ENCODE measurements at places on chromosomes 5 and 9. TPM values are rescaled to one million over a fixed set of nuclear protein-coding genes. Genes with fewer than 3 reads are reported as not detected.

Gene ZDHHC11
- 18.1 TPM for polyA plus RNA-seq

- DNase-seq, result no peak
Observed at GRCh38 chr9:2337131-2337530, 284.5 kb upstream of the VLDLR start.

GRCh38 chr5:5649641-5650040 lies 227.2 kb downstream of the ICE1 start:
- DNase-seq, result no peak

DNA sequence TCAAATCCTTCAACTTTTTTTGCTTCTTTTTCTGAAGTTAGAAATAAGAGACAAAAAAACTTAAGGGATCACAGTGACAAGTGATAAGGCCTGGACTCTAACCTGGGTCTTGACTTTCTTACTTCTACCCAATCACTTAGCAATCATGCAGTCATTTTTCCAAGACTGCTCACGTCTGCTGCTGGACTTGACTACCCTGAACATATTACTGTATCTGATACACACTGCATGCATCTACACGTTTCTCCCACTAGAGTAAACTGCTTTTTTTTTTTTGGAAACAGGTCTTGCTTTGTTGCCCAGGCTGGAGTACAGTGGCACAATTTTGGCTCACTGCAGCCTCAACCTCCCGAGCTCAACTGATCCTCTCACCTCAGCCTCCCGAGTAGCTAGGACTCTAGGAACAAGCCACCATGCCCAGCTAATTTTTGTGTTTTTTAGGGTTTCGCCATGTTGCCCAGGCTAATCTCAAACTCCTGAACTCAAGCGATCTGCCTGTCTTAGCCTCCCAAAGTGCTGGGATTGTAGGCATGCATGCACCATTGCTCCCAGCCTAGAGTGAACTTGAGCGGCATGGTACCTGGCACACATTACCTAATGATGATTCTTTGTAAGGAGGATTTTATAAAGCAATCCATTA lies 7.4 kb downstream of the PLIN2 start:
- DNase-seq, result no peak

DNA sequence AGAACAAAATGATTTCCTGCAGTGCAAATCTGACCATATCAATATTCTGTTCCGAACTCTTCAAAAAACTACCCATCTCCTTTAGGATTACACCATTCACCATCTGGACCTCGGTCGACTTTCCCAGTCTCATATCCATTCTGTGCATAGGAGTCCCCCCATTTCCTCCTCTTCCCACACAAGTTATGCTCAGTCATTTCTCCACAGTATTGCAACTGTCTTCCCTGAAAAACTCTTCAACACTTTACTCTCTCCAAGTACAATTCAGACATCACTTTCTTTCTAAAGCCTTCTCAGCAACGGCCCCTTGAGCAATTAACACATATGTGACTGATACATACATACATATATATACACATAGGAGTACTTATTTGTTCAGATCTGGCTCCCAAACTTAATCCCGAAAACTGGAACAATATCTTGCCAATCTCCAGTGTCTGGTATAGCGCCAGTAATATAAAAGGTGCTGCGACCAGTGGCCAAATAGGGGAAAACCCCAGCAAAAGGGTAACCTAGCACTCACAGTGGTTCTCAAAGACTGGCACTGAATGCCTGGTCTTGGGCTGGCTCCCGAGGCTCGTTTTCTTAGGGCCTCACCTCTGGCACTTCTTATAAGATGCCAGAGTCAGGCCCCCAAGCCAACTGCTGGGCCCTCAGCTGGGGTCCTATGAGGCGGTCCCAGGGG lies 629 bp downstream of the ZBTB26 start:
- no peak for DNase-seq

- DNase-seq, result no peak
Observed at GRCh38 chr9:25964239-25964638, 286.0 kb upstream of the TUSC1 start.

- DNase-seq, result no peak
Observed at GRCh38 chr5:72662305-72662704, 154.2 kb upstream of the TNPO1 start.

- DNase-seq, result no peak
Observed at GRCh38 chr9:38008168-38009034, 60.6 kb downstream of the SHB start.

DNA sequence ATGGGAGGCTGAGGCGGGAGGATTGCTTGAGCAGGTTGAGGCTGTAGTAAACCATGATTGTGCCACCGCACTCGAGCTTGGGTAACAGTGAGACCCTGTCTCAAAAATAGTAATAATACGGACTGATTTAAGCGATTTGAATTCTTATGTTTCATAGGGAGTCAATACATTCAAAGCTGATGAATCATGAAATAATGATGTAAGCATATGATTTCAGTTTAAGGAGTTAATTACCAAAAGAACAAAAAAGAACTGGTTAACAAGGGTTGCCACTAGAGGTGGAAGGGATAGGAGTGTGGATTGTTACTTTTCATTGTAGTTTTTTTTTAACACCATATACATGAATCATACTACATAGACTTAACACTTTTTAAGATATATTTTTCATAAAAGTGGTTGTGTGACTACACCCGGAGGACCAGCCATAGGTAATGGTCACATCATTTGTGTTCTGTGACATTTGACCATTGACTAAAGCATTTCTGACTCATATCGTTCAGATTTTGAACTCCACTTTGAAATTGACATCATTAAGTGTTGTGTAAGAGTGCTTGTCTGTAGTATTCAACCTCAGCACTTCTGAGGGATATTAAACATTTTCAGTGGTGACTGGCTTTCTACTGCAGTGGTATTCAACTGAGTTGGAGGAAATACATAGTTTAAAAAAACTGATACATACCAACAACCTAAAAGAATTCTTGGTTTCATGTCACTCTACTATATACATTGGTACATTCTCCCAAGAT lies 7.0 kb downstream of the TRMT10B start:
- no peak for DNase-seq

GRCh38 chr5:151076616-151077015 lies 4.2 kb downstream of the TNIP1 start:
- no peak for DNase-seq

Data from pancreas (tissue), 10 donors.